ENCODE measurements at places on chromosomes 16 and 17.

DNA sequence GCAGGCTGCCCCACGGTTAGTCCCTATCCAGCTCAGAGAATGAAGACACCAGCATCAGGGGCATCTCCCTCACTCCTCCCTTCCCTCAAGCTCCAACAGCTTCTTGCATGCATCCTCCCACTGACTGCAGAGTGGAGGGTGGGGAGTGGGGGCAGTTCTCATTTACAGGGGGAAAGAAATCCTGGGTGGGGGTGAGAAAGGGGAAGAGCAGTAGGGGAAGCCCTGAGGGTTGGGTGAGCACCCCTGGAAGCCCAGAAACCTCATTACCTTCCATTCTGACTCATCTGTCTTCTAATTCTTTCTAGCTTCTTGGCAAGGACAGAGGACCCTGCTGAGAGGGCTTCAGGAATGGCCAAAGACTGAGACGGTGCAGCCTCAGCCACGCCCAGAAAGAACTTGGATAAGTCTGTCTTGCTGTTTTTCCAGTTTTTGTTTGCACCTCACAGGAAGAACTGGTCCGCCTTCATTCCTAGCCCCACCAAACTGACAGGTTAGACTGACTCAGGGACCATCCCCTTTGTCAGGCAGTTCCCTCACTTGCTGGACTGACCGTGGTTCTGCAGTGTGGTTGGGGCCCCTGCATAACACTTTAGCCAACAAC is 52.5 kb upstream of the WSB1 start:
- DNase-seq = no peak

- DNase-seq = no peak
These were observed 188.1 kb upstream of the ZNF469 start for GRCh38 chr16:88194397-88195268.

DNA sequence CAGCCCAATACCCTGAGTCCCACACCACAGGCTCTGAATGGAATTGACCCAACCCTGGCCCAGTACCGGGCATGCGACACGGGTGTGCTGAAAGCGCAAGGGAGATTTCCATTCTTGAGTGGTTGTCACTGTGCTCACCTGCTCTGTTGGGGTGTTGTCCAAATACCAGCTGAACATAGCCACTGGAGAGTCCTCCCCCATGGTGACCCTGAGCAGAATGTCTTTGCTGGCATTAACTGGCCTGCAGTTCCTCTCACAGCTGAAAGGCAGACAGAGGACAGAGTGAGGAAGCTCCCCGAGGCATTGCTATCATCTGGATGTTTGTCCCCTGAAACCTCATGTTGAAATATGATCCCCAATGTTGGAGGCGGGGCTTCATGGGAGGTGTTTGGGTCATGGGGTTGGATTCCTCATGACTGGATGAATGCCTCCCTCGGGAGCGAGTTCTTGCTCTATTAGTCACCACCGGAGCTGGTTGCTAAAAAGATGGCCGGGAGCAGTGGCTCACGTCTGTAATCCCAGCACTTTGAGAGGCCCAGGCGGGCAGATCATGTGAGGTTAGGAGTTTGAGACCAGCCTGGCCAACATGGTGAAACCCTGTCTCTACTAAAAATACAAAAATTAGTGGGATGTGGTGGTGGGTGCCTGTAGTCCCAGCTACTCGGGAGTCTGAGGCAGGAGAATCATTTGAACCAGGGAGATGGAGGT is 57.3 kb upstream of the BCO1 start:
- no peak for DNase-seq

DNA sequence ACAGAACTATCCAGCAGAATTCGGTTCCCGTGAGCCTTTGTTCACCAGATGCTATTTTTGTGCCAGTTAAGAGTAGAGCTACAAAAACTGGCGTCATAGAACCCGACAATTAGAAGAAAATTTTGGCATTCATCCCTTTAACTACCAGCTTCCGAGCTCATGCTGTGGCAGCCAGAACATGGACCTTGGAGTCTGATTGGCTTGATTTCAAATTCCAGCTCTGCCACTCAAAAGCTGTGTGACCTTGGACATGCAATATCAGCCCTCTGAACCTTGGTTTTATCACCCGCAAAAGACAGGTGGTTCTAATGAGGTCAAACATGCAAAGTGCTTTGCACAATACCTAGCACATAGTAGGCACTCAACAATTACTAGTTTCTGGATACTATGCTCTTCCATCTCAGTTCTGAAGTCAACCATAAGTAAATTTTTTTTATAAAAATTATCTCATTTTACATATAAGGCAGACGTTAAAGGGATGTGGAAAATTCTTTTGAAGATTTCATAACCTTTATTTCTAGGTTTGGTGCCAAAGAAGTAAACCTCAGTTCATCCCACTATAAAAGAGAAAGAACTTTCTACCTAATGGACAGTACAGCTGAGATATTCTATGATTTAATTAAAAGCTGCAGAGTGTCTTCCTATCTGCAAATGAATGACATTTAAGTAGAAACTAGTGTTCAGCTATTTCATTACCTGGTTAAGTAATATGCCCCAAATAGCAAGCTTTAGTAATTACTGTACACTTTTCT is 331.5 kb downstream of the HAPSTR1 start:
- DNase-seq = no peak

- peak; percentile 36 for DNase-seq
These were observed 67.0 kb downstream of the PRMT7 start for GRCh38 chr16:68377667-68378393.

- no peak for DNase-seq
These were observed at the start of gene CHP2 for GRCh38 chr16:23754594-23755483. TSS of gene CHP2 (plus strand) at chr16:23755026. CDS start at chr16:23755050, 24 bp downstream.

GRCh38 chr16:10967986-10968385 is 23.6 kb downstream of the CLEC16A start:
- no peak for DNase-seq

DNA sequence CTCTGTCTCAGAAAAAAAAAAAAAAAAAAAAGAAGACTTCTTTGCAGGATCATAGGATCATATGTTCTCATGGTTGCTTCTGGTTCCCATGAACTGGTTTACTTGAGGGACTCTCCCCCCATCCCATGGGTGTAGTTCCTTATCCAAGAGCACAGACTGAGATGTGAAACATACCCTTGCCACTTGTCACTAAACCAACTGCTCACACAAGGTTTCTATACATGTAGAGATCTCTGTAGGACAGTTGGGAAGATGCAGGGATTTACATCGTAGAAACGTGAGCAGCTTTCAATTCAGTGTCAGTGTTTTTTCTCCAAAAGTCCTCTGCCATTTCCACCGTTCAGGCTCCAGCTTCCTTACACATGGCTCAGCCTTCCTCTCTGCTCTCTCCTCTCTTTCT is 11.1 kb upstream of the TMEM94 start:
- DNase-seq = no peak

DNA sequence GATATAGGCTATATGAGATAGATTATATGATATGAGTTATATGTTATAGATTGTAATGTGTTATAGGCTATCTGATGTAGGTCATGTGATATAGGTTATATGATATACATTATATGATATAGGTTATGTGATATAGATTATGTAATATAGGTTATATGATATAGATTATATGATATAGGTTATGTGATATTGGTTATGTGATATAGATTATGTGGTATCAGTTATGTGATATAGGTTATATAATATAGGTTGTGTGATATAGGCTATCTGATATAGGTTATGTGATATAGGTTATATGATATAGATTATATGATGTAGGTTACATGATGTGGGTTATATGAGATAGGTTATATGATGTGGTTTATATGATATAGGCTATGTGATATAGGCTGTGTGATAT is 68.5 kb downstream of the RGS9 start:
- DNase-seq = no peak

DNA sequence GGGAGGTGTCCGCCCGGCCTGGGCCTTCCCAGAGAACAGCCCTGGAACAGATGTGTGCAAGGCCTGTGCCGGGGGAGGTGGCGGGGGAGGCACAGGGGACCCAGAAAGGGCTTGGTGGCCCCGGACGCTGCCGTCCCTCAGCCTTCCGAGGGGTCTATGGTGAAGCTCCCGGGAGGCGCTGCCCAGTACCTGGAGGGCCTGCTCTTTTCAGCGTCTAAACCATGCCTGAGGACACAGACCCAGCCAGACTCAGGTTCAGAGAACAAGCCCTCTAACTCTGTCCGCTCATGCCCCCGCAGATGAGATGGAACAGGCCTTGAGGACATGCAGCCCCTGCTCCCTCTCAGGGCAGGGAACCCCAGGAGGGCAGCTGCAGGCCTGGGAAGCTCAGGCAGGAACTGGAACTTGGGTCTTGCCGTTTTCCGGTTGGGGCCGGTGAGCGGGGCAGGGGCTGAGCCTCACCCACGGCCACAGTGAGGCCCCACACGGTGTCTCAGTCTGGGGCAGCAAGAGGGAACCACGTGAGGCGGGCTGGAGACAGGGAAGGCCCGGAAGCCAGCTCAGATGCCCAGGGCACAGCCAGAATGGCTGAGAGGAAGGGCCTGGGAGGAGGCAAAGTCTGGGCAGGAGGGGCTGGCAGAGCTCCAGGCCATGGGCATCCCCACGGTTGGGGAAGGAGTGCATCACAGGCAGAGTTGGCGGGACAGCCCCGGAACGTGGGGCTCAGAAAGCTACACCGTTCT is 12.5 kb downstream of the SLC16A3 start:
- peak; percentile 61 for DNase-seq

- no peak for DNase-seq
These were observed 2.8 kb downstream of the OMG start for GRCh38 chr17:31294231-31294630.

GRCh38 chr16:2719328-2720063 is 528 bp downstream of the PRSS27 start:
- DNase-seq = no peak

DNA sequence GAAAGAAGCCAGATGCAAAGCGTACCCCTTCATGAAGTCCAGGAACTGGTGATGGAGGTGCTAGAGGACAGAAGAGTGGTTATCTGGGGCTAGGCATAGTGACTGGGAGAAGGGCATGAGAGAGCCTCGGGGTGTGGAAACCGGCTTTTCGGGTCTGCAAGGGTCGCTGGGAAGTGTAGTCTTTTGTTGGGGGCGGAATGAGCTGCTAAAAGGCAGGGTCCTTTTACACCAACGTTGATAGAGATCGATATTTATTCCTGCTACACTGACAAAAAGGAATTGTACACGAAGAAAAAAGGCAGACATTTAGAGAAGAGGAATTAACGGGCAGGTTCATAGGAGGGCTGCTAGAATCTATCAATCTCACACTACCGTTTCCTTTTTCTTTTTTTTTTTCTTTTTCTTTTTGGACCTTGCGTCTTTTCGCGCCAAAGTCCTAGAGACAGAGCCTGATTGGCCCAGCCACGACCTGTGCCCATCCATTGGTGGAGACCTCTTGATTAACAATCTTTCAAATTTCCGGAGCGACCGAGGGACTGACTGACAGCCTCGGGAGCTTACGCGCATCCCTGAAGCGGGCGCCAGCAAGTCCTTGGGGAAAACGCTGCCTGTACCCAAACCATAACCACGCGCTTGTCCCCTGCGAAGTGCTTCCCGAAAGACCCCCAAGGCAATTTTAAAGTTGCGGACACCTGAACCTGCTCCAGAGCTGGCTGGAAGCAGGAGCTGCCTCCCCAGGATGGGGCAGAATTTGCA is 27.7 kb upstream of the DHRS7B start:
- DNase-seq = peak; percentile 21

- DNase-seq = no peak
These were observed 50.3 kb downstream of the KSR1 start for GRCh38 chr17:27506348-27507218.

DNA sequence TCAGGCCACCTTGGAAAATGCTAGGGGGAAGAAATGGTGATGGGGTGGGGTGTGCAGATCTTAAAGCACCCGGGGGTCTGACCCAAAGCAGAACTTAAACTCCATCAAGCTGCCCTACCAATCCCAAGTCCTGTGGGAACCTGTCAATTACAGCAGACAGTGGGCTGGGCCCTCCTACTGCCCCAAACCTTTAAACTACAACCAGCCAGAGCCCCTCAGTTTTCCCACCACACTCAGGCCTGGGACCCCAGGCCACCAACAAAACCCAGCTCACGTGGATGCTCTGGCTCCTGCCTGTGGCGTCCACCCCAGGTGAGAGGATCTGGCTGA is 2.7 kb downstream of the MYO18A start:
- DNase-seq = no peak

DNA sequence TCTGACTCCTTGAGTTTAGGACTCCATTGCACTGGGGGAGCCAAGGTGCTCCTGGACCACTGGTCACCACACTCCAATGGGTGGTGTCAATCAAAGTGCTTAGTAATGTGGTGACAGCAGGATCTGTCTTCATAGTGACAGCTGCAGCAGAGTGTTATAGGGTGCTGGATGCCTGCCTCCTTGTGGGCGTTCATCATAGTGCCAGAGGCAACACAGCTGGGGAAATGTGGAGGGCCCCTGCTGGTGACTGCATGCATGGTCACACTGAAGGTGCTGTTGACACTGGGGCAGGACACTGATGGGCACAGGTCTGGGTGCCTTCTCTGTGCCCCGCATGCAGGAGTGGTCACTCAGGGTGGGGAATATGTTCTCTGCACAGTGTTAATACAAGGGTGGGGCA is 177.5 kb upstream of the CDH8 start:
- no peak for DNase-seq

GRCh38 chr16:14211856-14212543 is 140.9 kb downstream of the MRTFB start:
- no peak for DNase-seq

- DNase-seq = no peak
These were observed 2.9 kb downstream of the CMIP start for GRCh38 chr16:81447383-81448101.

DNA sequence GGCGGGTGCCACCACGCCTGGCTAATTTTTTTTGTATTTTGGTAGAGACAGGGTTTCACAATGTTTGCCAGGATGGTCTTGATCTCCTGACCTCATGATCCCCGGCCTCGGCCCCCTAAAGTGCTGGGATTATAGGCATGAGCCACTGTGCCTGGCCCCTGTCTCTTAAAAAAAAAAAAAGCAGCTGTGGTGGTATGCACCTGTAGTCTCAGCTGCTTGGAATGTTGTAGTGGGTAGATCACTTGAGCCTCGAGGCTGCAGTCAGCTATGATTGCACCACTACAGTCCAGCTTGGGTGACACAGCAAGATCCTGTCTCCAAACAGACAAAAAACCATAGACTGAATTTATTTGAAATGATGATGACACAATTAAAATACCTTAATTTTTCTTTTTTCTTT is 24.3 kb downstream of the CDK12 start:
- no peak for DNase-seq

GRCh38 chr17:31811101-31811500 is 47.9 kb downstream of the COPRS start:
- no peak for DNase-seq

GRCh38 chr17:50683434-50684287 is 24.1 kb downstream of the ANKRD40 start:
- no peak for DNase-seq

GRCh38 chr17:65385726-65386125 is 175.7 kb downstream of the AXIN2 start:
- no peak for DNase-seq
